ENCODE measurements at places on chromosomes 2 and 18.
A peak's percentile ranks its signal among the peaks of the same experiment; 100 is the strongest.

DNA sequence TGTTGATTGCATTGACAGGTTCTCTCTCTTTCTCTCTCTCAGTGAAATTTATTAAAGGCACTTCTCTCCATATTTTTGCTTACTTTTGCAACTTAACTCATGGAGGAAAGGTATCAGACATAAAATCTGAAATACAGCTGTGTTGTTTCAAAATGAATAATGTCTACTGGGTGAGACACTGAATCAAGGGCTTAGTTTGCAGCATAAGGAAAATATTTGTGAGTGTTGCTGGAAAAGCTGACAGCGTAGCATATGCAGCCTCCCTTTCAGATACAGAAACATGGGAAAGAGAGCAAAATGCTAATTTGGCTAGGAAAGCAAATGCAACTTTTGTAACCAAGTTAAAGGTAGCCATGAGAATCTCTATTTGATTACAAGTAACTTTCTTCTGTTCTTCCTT lies 81.5 kb upstream of the COL3A1 start:
- DNase-seq: no peak

GRCh38 chr2:29526587-29527586 lies 394.5 kb downstream of the ALK start:
- DNase-seq: no peak

DNA sequence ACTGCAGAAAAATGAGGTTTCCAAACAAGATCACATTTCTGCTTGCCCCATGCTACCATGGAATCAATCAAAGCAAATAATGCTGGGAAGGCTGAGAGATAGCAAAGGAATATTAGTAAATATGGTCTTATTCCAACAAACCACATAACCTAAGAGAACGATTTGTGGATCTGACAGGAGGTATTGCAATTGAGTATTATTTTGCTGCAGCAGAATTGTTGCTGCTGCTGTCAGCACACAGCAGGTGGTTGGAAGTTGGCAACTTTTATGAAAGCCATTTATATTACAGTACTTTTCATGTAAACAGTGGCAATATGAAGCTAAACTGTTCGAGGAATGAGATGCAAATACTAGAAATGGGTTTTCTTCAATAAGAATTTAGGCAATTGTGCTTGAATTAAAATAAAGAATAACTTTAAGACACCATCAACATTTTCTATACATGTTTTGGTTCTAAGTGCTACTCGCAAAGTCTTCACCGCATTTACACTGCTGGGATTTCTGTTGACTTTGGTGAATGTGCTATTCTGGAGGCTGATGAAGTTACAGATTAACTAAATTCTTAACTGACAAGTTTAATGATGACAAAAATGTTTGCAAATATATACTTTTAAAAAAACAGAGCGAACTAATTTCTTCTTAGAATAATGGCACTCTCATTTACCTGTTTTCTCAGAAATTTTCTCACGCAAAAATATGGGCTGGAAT lies 1285.7 kb downstream of the CNTNAP5 start:
- no peak for DNase-seq

DNA sequence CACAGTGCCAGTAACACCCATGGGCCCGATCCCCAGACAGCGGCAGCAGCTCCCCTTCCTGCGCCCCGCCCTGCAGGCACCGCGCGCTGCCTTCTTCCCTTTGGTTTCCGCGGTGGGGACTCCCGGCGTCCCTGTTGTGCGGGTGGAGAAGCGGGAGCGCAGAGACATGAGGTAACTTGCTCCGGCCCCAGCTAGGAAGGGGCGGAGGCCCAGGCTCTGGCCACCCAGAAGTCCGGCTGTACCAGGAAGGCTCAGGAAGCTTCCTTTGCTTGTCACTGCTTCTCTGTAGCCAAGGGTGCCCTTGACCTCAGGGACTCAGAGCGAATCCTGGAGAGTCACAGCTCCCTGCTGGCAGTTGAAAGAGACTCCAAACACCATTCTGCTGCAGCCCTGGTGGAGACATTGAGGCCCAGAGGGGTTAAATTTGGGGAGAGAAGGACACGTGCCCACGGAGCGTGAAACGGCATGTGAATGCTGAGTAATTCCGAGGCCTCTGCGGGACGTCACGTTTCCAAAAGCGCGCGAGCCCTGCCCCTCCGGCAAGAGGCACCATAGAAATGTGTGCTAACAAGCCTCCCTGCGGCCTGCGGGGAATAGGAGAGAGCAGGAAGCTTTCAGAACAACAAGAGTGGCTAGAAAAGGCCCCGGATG lies 6.7 kb upstream of the ADCY3 start:
- DNase-seq: no peak

DNA sequence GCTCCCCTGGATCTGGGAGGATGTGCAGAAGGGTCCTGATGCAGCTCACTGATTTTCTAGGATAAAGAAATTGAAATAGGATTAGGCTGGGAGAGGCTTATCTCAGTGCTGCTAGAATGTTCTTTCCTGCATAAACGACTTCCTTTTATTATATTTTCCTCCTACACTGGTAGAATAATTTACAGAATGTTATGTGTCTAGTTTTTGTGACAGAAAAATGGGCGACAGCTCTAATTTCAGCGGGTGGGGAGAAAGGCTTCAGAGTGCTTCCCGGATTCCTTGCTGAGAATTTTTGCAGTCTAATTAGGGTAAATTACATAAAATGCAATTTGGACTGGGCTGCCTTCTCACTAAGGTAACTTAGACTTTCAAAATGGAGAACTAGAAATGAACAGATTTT lies 66.2 kb downstream of the SKA1 start:
- no peak for DNase-seq

GRCh38 chr2:197268786-197269584 lies 41.6 kb downstream of the ANKRD44 start:
- DNase-seq: no peak

DNA sequence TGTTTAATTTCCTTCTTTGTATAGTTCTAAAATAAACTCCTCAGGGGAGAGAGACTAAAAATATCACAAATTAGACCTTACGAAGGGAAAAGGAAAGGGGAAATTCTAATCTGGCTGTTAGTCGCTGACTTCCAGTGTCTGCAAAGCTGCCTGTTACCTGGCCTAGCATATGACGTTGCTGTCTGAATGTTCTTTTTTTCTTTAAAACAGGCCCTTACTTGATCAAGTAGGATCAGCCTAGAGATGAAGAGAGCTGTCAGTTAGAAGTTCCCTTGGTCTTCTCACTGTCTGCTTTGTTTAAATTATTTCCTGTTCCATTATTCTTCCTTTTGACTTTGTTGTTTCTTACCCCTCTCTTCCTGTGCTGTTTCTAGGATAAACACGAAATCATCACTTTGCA lies 11.2 kb downstream of the NCK2 start:
- no peak for DNase-seq

GRCh38 chr18:27377251-27377650 lies 192.1 kb upstream of the CHST9 start:
- no peak for DNase-seq

DNA sequence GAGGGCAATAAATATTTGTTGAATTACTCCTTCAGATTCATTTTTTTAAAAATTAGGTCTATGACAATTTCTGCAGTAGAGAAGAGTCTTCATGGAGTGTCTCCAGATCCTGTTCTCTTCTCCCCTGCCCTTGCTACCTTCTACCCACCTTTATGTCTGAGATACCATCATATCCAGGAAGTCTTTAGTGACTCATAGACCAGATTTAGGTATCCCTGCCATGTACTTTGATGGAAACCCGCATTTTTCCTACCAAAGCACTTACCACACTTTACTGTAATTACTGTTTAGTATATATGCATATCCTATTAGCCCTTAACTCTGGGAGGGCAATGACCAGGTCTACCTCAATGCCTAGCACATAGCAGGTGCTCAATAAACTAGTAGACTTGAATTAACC lies 11.6 kb downstream of the ZNF397 start:
- no peak for DNase-seq

- DNase-seq: no peak
Observed at GRCh38 chr2:209581040-209581439, 157.2 kb downstream of the MAP2 start.

DNA sequence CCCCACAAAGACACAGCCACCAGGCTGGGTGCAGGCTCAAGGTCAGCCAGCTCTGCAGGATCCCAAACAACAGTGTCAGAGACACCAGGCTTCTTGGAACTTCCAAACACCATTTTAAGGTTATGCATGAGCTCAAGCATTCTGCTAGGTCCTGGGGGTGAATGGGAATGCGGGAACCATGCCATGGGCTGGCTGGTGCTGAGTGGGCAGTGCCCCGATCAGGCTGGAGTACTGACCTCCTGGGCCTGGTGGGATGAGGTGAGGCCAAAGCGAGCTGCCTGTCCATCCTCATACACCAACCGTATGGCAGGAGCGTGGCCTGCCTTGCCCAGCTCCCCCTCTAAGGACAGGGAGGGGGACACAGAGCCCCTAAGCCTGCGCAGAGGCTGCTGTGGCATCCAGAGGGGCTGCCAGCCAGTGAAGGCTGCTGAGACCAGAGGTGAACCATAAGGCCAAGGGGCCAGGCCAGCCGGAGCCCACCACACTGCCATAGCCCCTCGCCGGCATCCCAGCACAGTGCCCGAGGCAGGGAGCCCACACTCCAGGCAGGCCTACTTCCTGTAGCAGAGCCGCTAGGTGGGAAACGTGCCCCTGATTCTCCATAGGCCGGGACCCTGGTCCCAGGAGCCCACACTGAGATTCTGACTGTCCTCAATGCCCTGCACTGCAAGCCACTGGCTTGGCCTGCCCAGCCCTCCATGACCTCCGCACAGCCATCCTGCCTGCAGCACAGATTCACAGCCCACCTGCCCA lies 135.0 kb downstream of the HDAC4 start:
- DNase-seq: no peak

DNA sequence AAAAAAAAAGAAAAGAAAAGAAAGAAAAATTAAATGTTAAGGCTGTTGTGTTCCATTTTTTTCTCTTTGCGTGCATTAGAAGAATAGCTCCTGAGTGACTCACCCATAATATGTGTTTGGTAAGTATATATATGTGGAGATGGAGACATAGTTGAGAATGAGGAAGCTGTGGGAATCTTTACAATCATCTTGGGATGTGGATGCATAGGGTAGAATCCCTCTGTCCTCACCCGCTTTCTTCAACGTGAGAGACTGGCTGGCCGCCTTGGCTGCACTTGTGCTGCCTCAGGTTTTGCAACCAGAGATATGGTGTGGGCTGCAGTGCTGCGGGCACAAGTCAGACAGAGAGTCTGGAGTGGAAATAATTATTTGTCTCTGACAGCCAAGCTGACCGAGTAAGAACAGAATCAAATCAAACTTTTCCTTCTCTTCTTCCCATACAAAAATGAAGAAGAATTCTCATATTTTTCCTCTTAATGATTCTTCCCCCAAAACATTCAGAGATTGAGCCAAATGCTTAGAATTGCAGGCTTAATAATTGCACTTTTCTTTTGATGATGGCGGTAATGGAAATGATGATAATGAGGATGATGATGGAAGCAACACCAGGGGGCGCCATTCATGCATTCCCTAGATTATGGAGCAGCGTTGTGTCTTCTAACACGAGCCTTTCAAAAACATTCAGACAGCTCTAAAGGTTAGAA lies 48.5 kb downstream of the SERPINB7 start:
- DNase-seq: peak; percentile 38

GRCh38 chr2:161044095-161044865 lies 115.9 kb upstream of the TANK start:
- DNase-seq: no peak

DNA sequence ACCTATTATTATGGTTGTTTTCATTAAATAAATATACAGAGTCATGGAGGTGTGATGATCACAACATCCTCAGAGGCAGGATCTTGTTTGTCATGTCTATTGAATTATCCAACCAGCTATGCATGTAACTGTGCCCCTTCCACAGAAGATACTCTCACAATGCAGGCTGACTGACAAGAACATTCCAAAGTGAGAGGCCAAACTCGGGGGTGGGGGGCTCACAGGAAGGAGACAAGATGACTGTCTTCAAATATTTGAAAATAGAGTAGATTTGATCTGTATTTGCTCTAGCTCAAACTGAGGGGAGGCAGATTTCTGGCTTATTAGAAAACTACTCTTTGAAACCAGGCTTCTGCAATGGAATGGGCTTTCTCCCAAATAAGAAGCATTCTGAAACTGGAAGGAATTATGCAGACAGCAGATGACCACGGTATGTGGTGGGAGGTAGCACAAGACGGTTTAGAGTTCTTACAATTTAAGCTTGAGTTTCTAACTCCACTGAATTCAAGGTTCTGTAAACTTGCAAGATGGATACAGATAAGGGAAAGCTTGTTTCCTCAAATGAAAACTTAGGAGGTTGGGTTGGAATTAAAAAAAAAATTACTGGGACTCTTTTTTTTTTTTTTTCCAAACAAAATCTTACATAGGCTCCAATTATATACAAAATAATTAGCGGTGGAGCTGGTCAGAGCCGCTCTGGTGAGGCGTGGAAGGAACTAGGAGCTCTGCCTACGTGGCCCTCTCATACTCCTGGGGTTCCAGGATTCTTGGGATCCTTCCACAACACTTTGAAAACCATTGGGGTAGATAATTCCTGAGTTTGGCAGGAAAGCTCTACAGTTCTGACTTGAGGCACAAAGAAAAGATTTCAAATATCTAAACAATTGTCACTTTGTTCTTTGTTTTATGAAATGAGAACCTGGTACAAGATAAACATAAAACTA lies 79.3 kb downstream of the PLA2R1 start:
- DNase-seq: no peak

DNA sequence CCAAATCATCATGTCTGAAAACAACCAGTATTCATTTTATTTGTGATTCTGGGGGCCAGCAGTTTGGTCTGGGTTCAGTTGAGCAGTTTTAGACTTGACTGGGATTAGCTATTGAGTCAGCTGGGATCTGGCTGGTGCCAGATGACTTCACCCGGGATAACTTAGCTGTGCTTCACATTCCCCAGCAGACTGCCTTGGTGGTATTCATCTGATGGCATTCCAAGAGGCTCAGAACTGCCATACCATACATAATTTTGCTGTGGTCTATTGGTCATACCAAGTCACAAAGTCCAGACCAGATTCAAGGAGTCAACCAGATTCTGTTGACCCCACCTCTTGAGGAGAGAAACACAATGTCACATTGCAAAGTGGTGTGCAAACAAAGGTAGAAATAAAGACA lies 7.8 kb upstream of the FSHR start:
- no peak for DNase-seq

DNA sequence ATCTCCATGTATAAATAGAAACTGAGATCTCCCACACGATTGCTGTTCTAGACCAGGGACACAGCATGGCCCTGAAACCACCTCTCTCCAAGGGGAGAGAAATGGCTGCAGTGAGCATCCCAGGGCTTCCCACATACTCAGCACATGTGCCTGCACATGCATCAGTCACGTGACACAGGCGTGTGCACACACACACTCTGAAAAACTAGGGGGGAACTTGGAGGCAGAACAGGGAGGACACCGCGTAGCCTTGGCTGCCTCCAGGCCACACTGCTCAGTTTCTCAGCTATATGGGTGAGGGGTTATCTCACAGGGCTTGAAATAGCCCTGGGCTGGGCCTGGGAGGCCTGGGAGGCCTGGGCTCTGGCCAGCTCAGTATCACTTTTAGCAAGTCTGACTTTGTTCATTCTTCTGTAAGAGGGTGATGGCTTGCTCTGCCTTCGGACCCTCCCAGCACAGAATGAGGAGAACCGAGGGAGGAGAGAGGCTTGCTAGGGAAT lies 66.9 kb downstream of the EMX1 start:
- no peak for DNase-seq

GRCh38 chr2:140256080-140256479 lies 1475.9 kb upstream of the NXPH2 start:
- no peak for DNase-seq

GRCh38 chr2:168694173-168694572 lies 108.3 kb upstream of the NOSTRIN start:
- DNase-seq: no peak

- DNase-seq: no peak
Observed at GRCh38 chr2:231347081-231347480, 48.4 kb upstream of the B3GNT7 start.

- no peak for DNase-seq
Observed at GRCh38 chr2:196379600-196379999, 208.2 kb upstream of the STK17B start.

GRCh38 chr2:65350651-65351056 lies 81.7 kb downstream of the SPRED2 start:
- DNase-seq: no peak
